ENCODE measurements at places on chromosomes 2 and 18.

DNA sequence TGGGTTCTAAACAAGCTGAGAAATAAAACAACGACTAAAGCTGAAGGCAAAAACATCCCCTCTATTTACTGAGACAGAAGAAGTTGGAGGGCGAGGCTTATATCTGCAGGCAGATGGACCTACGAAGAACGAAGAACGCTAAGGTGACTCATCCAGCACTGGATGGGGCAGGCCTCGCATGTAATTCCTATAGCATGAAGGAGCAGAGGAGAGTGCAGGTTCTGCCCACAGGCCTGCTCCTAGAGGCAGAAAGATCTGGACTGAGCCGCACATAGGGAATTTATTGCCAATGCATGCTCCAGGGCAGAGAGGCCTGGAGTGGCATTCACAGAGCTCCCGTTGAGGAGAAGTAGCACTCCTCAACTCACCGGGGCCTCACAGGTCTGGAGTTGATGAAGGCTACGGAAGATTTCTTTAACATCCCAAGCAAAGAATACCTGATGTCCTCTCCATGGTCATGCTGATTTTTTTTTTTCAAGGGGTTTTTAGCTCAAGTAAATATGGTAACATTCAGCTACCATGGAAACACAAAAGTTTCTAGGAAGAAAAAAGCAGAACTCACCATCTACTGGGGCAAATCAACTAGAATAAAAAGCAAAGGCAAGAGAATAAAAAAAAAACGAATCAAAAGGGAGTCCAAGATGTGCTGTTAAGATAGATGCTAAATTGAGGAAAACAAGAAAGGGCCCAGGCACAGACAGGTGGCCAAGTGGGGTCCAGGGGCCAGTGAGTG is 10.4 kb upstream of the METTL21A start:
- DNase-seq = no peak

- no peak for DNase-seq
Observed at GRCh38 chr2:5694306-5694705, 2.1 kb downstream of the SOX11 start.

GRCh38 chr18:6741232-6741663 is 11.7 kb downstream of the ARHGAP28 start:
- DNase-seq = no peak

- no peak for DNase-seq
Observed at GRCh38 chr18:45386041-45386655, 229.1 kb upstream of the SLC14A2 start.

DNA sequence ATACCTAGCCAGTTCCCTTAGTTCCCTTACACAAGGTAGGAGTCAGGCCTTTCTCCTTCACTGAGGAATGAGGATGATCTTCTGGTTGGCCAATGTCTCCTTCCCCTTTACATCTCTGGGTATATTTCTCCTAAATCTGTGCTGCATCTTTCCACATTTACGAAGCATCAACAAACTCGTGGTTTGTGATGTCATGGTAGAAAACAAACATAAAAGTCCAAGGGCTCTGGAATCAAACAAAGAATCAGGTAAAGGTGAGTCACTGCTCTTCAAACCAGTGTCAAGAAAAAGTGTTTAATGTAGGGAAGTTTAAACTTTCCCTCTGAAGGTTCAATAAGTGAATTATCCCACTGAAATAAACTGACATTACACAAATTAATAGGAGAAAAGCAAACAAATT is 122.9 kb downstream of the METTL8 start:
- no peak for DNase-seq

GRCh38 chr2:161355106-161355505 is 46.9 kb downstream of the PSMD14 start:
- DNase-seq = no peak

DNA sequence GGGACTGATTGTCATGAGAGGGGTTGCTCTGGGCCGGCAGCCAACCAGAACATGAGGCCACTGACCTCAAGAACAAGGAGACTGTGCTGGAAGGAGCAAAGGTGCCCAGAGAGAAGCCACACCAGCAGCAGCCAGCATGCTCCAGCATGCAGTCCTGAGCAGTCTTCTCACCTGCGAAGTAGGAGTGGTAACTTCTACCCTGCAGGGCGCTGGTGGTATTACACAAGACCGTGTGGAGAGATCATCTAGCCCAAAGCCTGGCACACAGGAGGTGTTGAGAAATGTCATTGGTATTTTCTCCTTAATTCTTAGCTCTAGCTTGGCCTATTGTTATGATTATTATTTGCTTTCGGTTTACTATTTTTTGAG is 132.7 kb downstream of the TSN start:
- DNase-seq = no peak

Data from central memory CD8-positive, alpha-beta T cell (primary cell).